Osteocyte (in vitro differentiated cells): ENCODE measurements at places on chromosomes 7 and 10. TPM values are rescaled to one million over a fixed set of nuclear protein-coding genes. Genes with fewer than 3 reads are reported as not detected.

HOXA5 gene
- total RNA-seq: not detected in 2 replicates

DNA sequence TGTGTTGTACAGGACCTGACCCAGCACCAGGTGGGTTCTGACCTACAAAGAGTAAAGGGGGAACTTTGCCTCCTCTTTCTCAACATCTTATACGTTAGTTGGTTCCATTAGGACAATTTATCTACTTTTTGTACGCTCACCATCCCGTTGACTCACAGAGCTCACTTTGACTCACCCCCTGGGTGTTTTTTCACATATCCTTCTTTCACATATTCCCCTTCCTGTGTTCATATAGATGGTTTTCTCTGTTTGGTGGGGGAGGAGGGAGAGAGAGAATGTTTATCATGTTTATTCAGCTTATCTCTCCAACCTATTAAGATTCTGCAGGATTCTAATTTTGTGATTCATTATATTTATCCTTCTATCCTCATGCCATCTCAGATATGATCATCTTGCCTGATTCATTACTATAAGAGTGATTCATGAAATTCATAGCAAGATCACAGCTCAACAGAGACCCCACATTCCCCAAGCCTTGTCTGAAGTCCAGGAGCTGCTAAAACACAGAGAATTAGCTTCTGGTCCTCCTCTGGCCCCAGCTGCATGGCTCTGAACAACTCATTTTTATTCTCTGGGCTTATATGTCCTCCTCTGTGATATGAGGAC lies 37.2 kb downstream of the PRSS2 start:
- H3K27ac ChIP-seq: no peak overlapping the region
- DNase-seq: no peak
- H3K4me1 ChIP-seq: no peaks in the 10 kb centered on the region
- no peak overlapping the region for H3K4me3 ChIP-seq
- H3K36me3 ChIP-seq: no peaks in the 10 kb centered on the region

DNA sequence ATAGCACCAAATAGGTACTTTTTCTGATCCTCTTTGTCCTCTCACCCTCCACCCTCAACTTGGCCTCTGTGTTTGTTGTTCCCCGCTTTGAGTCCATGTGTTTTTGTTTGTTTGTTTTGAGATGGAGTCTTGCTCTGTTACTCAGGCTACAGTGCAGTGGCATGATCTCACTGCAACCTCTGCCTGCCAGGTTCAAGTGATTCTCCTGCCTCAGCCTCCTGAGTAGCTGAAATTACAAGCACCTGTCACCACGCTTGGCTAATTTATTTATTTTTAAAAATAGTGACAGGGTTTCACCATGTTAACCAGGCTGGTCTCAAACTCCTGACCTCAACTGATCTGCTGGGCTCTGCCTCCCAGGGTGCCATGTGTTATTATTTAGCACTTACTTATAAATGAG lies 5.3 kb downstream of the ZNF273 start:
- H3K4me3 ChIP-seq: no peak overlapping the region
- H3K36me3 ChIP-seq: peaks cover 5% of the 10 kb centered on the region
- H3K4me1 ChIP-seq: peaks cover 42% of the 10 kb centered on the region
- no peaks in the 10 kb centered on the region for H3K27me3 ChIP-seq

DNA sequence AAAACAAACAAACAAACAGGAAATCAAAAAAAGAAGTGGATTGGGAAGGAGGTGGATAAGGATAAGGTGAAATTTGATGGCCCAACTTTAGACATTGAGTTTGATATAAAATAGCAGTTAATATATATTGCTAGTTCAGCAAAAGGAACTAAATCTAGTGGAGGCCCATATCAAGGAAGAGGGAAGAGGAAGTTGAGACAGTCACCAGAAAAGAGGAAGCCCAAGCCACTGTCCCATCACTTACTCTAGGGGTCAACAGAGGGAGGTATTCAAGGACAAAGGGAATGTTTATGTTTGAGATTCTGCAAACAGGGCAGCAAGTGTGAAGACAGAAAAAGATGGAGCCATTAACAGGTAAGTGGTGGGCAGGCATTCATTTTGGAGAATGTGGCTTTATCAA lies 3.7 kb downstream of the LAMTOR4 start:
- H3K27ac ChIP-seq: no peak overlapping the region
- H3K4me1 ChIP-seq: peaks cover 29% of the 10 kb centered on the region

GRCh38 chr10:209357-209756 lies 74.1 kb downstream of the ZMYND11 start:
- H3K27me3 ChIP-seq: no peaks in the 10 kb centered on the region
- no peaks in the 10 kb centered on the region for H3K4me1 ChIP-seq
- H3K27ac ChIP-seq: no peak overlapping the region
- peaks cover 18% of the 10 kb centered on the region for H3K36me3 ChIP-seq
- no peak overlapping the region for H3K4me3 ChIP-seq

DNA sequence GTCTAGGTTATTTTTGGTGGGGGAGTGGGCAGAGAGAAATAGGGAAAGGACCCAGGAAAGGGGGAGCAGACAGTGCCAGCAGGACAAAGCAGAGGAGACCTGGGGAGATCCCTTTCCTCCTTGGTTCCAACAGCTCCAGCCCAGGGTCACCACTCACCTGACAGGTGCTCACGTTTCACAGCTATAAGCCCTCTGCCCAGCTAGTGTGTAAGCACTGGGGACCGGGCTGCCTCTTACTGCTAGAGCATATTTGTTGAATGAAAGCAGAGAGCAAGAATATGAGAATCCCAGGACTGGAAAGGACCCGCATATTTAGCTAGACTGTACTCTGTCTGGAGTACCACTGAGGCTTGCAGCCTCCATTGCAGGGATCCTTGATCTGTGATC lies 6.7 kb downstream of the ZCCHC24 start:
- H3K27ac ChIP-seq: no peak overlapping the region
- no peak overlapping the region for H3K4me3 ChIP-seq
- H3K36me3 ChIP-seq: peaks cover 33% of the 10 kb centered on the region
- H3K27me3 ChIP-seq: no peaks in the 10 kb centered on the region
- DNase-seq: no peak
- peaks cover 98% of the 10 kb centered on the region for H3K4me1 ChIP-seq

DNA sequence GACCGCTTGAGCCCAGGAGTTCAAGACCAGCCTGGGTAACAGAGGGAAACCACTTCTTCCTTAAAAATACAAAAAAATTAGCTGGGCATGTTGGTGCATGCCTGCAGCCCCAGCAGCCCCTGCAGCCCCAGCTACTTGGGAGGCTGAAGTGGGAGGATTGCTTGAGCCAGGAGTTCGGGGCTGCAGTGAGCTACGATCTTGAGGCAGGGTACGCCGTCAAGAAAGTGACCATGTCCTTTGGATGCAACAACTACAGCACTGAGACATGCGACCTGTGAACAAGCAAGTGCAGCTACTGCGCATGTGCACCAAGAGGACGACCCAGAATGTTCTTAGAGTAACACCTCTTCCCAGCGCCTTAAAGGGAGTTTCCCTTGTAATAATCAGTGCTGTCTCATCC lies 66.6 kb upstream of the ZNF479 start:
- no peaks in the 10 kb centered on the region for H3K36me3 ChIP-seq
- DNase-seq: peak; percentile 48
- no peak overlapping the region for H3K27ac ChIP-seq
- no peaks in the 10 kb centered on the region for H3K4me1 ChIP-seq
- no peaks in the 10 kb centered on the region for H3K27me3 ChIP-seq

VWDE gene
- not detected in 2 replicates for total RNA-seq

AKR1C4 gene
- not detected in 2 replicates for total RNA-seq

DNA sequence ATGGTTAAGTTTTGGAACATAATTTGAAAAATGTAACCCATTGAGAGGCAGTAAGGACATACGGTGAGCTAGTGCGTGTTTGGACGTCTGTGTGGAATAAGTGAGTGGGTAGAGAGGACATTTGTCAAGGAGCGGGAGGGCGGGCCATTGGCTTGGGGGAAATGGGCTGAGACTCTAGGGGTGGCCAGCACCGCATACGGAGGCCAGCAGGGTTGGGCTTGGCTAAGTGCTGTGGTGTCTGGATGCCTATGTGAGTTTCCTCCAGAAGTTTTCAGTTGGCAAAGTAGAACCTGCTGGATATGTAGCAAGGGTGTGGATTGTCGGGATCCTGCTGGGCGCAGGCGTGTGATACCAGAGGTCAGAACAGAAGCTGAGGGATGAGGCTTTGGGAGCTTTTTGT lies 103.0 kb downstream of the TCF7L2 start:
- DNase-seq: no peak
- H3K27ac ChIP-seq: peak overlapping the region; percentile 74
- no peaks in the 10 kb centered on the region for H3K27me3 ChIP-seq
- peaks cover 64% of the 10 kb centered on the region for H3K4me1 ChIP-seq

DNA sequence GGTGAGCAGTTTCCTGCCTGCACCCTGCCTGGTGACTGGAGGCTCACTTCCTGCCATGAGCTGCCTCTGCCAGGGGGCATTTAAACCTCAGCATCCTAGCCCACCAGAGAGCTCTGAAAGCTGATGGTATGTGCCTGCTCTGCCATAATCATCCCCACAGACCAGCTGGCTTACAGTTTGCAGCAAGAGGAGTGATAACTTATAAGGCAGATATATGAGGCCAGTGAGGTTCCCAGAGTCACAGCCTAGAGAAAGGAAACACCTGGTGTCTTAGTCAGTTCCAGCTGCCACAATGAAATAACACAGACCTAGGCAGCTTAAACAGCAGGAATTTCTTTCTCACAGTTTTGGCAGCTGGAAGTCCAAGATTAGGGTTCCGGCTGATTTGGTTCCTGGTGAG lies 232.0 kb downstream of the PAXIP1 start:
- no peak overlapping the region for H3K27ac ChIP-seq
- no peak for DNase-seq
- H3K4me1 ChIP-seq: no peaks in the 10 kb centered on the region
- H3K36me3 ChIP-seq: no peaks in the 10 kb centered on the region
- no peaks in the 10 kb centered on the region for H3K27me3 ChIP-seq

DNA sequence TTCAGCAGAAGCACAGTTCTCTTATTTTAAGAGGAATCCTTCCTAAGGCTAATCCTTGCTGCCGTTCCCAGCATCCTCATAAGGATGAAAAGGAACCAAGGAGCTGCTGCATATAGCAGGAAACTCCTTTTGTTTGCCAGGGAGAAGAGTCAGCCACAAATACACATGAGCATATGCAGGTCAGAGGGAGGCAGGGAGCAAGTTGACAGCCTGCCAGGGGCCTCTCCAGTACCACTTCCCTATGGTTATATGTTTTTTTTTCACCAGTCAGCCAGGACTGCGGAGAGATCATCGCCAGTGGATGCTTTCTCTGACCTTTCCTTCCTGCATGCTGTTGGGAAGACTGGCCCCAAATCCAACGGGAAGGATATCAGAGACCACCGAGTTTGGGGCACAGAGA lies 39.8 kb downstream of the SLC35B4 start:
- H3K4me3 ChIP-seq: no peak overlapping the region
- no peak overlapping the region for H3K27ac ChIP-seq
- peaks cover 67% of the 10 kb centered on the region for H3K27me3 ChIP-seq
- DNase-seq: no peak

PAPOLB gene
- total RNA-seq: 0.10 and 0.13 TPM in 2 replicates

NUTM2A gene
- total RNA-seq: 1.2 and 1.5 TPM in 2 replicates

DNA sequence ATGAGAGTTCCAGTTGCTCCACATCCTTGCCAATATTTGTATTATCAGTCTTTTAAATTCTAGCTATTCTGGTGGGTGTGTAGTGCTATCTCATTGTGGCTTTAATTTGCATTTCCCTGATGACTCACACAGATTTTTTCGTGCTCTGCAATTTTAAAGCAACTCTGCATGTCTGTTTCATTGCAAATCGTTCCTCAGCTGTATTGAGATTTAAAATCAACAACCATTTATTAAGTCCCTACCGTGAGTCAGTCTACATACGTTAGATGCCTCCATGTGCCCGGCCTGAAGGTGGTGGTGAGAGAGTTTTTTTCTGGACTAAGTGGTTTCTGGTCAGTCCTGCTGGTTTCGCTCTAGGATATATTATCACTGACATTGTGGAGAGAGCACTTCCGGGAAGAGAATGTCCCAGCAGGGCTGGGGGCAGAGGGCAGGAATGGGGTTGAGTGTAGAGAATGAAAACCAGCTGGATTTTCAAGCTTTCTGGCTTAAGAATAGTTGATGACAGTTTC lies 8.4 kb upstream of the HYCC1 start:
- no peak for DNase-seq
- H3K36me3 ChIP-seq: no peaks in the 10 kb centered on the region
- peaks cover 33% of the 10 kb centered on the region for H3K4me1 ChIP-seq
- H3K4me3 ChIP-seq: peak overlapping the region; percentile 26

DNA sequence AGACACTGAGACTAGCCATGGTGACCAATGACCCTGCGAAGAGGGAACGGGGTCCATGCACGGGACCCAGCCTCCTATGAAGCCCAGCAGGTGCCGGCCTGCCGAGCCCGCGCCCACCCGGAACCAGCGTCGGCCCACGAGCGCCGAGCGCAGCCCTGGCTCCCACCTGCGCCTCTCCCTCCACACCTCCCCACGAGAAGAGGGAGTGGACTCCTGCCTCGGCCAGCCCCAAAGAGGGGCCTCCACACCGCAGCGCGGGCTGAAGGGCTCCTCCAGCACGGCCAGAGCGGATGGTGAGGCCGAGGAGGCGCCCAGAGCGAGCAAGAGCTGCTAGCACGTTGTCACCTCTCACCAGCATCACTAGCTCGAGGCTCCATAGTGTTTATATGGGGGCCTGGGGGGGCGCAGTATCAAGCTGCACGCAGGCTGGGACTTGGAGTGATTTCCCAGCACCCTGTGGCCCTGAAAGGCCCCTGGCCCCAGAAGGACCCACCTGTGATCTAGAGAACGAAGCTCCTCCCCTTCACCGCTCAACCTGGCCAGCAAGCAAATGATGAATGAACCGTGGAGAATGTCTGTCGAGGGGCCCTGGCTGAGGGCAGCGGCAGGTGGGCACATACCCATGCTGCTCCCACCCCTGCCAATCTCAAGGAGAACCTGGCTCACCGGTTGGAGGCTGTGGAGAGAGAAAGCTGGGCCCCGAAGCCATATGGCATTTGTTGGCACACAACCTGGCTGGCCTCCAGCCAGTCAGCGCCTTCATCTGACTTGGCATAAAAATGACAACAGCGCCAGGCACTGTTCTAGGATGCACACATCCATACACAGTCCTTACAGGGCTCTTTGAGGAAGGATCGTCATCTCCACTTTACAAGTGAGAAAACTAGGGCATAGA lies 30.7 kb downstream of the GHRHR start:
- H3K4me3 ChIP-seq: no peak overlapping the region
- DNase-seq: no peak
- no peaks in the 10 kb centered on the region for H3K36me3 ChIP-seq
- no peaks in the 10 kb centered on the region for H3K4me1 ChIP-seq

DNA sequence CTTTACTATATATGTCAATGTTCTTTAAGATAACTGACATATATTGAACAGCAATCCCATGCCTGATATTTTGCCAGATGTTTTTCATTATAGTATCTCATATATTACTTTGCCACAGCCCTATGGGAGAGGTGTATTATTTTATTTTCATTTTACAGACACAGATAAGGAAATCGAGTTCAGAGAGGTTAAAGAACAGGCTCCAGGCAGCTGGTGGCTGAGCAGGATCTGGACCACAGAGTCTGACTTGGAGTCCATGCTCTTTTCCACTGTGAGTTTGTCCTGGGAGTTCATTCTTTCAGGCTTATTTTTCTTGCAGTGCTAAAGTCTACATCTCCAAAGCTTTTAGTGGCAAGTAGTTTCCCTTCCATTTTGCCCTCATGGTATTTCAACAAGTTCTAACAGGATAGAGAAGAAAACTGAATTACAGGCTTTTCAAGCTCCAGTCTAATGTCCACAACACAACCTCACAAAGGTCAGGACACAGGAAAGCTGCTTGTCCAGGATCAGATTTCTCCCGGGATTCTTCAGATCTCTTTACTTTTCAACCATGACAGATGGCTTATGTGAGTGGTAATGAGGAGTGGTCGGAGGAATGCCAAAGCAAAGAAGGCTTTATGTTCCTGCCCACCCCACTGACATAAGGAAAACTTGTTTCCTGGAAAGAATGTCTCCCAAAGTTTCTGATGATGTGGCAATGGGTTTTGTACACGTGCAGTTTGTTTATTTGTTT lies 13.1 kb upstream of the SLC35B4 start:
- H3K36me3 ChIP-seq: no peaks in the 10 kb centered on the region
- no peak overlapping the region for H3K27ac ChIP-seq
- DNase-seq: no peak
- H3K4me1 ChIP-seq: no peaks in the 10 kb centered on the region
- peaks cover 38% of the 10 kb centered on the region for H3K27me3 ChIP-seq
- H3K4me3 ChIP-seq: no peak overlapping the region
